NCI-H460 (cell line): ENCODE measurements at places on chromosomes 1 and 21.

GRCh38 chr1:31244326-31244725 is 4.6 kb upstream of the NKAIN1 start:
- DNase-seq: no peak

DNA sequence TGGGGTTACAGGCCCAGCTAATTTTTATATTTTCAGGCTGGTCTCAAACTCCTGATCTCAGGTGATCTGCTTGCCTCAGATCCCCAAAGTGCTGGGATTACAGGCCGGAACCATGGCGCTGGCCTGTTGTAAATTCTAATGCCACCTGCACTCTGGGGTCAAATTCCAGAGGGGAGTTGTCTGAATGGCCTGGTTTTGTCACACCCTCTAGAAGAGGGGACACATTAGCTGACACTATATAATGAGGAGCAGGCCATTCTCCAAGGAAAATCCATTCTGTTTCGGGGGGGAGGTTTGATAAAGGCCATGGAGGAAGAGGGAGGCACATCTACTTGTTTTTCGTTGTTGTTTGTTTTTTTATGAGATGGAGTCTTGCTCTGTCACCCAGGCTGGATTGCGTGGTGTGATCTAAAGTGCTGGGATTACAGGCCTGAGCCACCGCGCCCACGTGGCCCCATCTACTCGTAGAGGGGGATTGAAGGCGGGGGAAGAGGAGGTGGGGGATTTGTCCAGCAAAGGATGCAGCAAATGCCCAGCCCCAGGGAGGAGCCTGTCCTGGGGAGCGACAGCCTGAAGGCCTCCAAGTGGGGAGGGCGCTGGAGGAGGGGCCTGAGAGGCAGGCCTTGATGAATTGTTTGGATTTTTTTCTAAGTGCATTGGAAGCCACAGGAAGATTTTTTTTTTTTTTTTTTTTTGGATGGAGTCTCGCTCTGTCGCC is 78.4 kb upstream of the SLC45A1 start:
- peak; percentile 15 for DNase-seq

- DNase-seq: no peak
Measured at GRCh38 chr1:20416706-20417105, 69.3 kb downstream of the CAMK2N1 start.

DNA sequence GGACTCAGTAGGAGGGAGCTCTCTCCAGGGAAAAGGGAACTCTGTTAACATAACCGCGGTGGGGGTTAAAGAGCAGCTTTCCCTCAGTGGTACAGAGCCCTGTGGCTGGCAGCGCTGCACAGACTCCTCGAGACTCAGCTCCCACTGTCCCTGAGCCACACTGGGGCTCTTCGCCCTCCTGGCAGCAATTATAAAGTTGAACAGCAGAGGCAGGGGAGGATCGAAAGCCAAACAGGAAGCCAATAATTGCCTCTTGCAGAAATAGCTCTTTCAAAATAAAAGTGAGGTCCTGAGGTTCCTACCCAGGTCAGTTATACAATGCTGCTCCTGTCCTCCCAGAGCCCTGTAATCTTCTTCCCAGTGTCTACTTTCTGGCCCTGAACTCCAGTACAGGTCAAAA is 77.0 kb downstream of the FAM78B start:
- no peak for DNase-seq
